ENCODE measurements at places on chromosomes 2 and 18. TPM values are rescaled to one million over a fixed set of nuclear protein-coding genes. Genes with fewer than 3 reads are reported as not detected.

GRCh38 chr2:105417857-105418436 is 19.1 kb upstream of the FHL2 start:
- no peak overlapping the region for H3K27ac ChIP-seq
- peaks cover 9% of the 10 kb centered on the region for H3K4me1 ChIP-seq
- peaks cover 11% of the 10 kb centered on the region for H3K27me3 ChIP-seq
- no peaks in the 10 kb centered on the region for H3K36me3 ChIP-seq

DNA sequence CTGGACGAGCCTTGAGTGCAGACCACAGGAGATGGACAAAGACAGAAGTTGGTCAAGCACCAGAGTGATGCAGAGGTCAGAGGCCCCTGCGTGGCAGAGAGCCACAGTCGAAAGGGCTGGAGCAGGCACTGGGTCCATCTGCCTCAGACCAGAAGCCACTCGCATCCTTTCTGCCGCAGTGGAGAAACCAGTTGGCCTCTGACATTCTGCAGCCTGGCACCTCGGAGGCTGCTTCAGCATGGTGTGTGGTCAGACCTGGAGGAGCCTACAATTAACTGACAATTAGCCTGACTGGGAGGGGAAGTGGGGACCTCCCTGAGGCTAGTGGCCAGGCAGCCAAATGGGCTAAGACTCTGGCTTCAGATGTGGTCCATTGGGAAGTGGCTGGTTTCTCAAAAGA is 111.1 kb downstream of the SGPP2 start:
- no peak overlapping the region for H3K27ac ChIP-seq
- no peak for DNase-seq
- no peak overlapping the region for H3K4me3 ChIP-seq
- peaks cover 10% of the 10 kb centered on the region for H3K27me3 ChIP-seq

GRCh38 chr2:241692448-241692847 is 5.8 kb upstream of the DTYMK start:
- peaks cover 36% of the 10 kb centered on the region for H3K36me3 ChIP-seq
- no peak for DNase-seq
- H3K27ac ChIP-seq, result no peak overlapping the region
- no peaks in the 10 kb centered on the region for H3K27me3 ChIP-seq
- H3K4me1 ChIP-seq, result peaks cover 28% of the 10 kb centered on the region

GRCh38 chr2:190782264-190782663 is 98.4 kb upstream of the GLS start:
- no peaks in the 10 kb centered on the region for H3K36me3 ChIP-seq
- no peaks in the 10 kb centered on the region for H3K27me3 ChIP-seq
- peaks cover 28% of the 10 kb centered on the region for H3K4me1 ChIP-seq
- DNase-seq, result no peak
- no peak overlapping the region for H3K27ac ChIP-seq
- no peak overlapping the region for H3K4me3 ChIP-seq

Gene PLEKHA3
- 19.8 TPM for total RNA-seq

Gene OXER1
- total RNA-seq, result not detected

Data from activated naive CD4-positive, alpha-beta T cell treated with anti-CD3 and anti-CD28 coated beads for 36 hours (primary cell).